ENCODE measurements at places on chromosomes 4 and X.

DNA sequence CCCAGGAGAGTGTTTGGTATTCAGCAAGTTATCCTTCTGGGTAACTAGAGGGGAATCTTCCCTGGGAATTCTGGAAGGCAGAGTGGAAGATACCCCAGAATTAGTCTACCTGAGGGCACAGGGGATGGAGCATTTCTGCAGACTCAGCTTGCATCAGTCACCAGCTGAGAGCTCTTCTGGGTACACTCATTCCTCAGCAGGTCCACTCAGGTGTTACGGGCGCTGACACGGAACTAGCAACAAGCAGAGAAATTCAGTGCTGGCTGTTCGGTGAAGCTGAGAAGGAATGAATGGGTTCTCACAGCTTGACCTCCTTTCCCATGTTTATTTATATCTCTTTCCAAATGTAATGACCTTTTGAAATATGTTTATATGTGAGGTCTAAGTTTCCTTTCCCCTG is 106.0 kb upstream of the PNPLA4 start:
- no peak for DNase-seq

GRCh38 chrX:13387666-13388494 is 68.0 kb upstream of the ATXN3L start:
- no peak for DNase-seq

DNA sequence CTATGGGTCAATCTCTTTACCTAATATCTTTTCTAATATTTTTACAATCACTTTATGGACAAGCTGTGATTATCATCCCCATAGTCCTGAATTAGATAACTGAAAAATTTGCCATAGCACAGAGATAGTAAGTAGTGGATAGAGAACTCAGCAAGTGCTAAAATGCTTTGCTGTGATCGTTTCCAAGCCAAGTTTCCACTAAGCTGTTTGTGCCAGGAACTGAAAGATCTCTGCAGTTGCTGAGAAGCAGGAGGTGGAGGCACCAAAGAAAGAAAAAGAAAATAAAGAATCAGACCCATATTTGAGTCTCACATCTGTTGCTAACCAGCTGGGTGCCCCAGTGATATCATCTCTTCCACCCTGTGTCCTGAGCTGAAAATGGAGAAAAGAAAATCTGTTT is 605.6 kb upstream of the BOD1L1 start:
- DNase-seq: no peak

- no peak for DNase-seq
These were observed 9.9 kb downstream of the VEGFC start for GRCh38 chr4:176782794-176783193.

DNA sequence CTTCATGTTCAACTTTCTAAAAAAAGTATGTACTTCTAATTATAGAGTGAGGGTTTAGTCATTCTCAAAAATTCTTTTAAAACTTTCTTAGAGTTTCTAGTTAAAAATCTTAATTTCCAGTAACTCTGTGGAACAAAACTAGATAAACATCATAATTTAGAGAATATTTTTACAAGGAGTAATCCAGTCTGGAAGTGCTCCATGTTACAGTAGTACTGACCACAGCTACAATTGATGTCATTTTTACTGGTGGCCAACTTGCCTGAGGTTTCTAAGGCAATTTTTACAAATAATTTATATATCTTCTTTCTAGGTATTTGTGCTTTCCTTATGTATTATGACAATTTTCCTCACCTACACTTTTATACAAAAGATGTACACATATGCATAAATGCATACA is 490.4 kb downstream of the CENPC start:
- DNase-seq: no peak

- peak; percentile 85 for DNase-seq
These were observed 9.8 kb upstream of the ATP2B3 start for GRCh38 chrX:153507484-153508178.

GRCh38 chrX:107619885-107620322 is 8.4 kb upstream of the PRPS1 start:
- DNase-seq: no peak

DNA sequence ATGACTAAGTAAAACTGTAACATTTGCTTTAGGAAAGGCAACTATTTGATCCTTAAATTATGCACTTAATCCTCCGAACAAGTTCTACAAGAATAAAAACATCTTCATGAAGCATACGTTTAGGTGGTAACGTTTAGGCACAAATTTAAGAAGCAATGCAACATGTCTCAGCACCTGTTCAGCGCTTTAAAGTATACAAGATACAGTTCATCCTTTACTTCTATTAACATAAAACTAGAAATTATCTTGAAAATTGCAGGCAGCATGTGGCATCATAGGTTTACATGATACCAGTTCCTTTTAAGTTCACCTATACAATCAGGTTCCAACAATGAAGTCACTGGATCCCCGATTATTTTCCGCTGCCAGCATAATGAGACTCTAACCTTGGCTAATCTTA is 1.5 kb downstream of the PLA2G12A start:
- no peak for DNase-seq

DNA sequence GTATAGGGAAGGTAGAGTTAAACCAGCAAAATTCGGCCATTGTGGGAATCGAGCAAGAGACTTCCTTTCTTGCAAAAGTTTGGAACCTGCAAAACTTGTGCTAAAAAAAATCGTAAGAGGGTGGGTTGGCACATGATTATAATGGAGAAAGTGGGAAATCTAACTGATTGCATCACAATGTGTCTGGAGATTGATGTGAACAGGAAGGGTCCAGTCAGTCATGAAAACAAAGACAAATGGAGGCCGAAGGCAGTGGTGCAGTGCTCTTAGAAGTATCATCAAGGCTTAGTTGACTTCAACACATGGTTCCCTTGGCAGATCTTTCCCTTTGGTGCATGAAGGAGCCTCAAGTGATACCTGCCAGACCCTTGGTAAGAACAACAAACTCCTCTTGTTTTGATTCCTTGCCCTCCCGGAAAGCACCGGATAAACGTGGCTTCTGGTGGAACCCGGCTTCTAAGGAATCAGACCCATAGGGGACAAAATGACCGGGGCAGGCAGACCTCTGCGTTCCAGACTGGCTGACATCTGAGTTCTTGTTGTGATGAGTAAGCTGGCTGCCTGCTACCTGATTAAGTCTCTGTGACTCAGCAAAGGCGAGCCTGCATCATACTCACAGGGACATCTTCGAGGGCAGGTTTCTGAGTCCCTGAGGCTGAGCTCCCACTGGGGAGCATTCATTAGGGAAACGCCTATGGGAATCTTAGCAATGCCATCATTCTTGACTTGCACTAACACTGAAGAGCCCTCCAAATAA is 87.7 kb upstream of the MAP3K15 start:
- no peak for DNase-seq

- DNase-seq: no peak
These were observed 107.9 kb downstream of the EFHC2 start for GRCh38 chrX:44235534-44235933.

DNA sequence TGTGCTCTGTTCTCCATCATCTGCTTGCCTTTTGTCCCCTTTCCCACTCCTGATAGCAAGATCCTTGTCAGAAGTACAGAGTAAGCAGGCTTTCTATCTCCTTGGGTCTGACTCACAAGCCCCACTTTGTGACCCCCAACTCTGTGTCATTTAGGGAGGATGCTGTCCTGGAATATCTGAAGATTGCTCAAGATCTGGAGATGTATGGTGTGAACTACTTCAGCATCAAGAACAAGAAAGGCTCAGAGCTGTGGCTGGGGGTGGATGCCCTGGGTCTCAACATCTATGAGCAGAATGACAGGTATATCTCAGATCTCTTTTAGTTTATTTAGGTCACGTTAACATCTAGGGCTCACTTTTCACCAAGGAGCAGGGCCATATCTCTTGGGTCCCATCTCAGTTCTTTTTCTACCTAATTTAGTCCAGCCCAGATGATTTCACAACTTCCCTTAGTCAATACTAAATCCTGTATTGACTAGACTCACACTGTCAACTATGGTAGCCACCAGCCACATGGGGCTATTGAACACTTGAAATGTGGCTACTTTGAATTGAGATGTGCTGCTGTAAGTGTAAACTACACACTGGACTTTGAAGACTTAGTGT is 64.3 kb downstream of the MSN start:
- DNase-seq: no peak

DNA sequence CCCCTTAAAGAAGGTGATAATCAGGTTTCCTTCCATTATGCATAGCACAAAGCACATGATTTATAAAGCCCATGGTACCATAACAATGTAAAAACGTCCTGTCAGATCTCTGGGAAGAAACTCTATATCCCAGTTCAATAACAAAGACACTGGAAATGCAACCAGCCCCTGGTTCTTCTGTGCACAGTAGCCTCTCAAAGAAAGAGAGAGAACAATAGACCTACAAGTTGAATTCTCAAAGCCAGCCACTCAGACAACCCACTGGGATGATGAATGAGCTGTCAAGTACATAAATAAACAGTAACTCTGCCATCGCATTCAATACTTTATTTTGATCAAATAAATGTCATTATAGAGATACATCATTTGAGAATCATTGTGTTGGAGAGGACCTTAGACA is 400.1 kb upstream of the CPEB2 start:
- DNase-seq: no peak

DNA sequence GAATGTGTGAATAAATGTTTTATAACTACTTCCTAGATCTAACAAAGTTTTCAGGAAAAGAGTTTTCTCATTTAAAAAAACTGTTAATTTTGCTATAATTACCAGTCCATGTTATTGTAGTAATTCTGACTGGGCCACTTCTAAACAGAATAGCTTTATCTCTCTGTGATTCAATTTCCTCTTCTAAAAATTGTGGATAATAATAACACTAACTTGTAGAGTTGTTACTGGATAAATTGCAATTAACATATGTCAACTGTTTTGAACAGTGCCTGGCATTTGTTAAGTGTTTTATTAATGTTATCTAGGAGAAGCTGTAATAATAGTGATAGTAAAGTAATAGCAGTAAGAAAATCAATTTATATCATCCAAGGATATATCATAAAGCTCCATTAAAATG is 162.3 kb downstream of the BTC start:
- DNase-seq: no peak

DNA sequence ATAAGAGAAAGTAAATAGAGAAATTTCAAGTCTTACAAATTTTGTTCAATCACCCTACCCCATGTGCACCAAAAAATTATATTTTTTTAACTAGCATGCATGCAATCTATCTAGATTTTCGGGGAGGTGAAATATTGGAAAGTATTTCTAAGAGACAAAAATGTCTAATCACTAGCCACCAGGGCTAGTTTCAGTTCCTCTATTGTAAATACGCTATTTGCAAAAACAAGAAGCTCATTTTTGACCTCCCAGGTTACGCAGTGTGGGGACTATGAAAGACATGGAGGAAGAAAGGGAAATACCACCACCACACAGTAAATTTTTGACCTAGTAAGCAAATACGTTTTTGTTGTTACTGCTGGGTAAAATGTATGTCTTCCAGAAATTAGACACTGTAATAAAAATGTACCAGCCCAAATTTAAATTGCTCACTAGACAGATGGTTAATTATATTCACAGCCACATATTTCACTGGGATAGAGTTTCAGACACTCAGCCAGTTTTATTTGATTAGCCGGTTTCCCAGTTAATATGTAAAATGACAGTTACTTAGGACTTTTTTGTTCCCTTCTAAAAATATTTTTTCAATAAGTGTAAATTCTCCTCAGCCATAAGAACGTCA is 2.2 kb downstream of the NEXMIF start:
- DNase-seq: no peak

- no peak for DNase-seq
These were observed 22.9 kb downstream of the APLN start for GRCh38 chrX:129631849-129632248.

GRCh38 chr4:42609051-42609450 is 47.9 kb downstream of the ATP8A1 start:
- no peak for DNase-seq

GRCh38 chr4:48032721-48033120 is 16.1 kb downstream of the NIPAL1 start:
- DNase-seq: no peak

DNA sequence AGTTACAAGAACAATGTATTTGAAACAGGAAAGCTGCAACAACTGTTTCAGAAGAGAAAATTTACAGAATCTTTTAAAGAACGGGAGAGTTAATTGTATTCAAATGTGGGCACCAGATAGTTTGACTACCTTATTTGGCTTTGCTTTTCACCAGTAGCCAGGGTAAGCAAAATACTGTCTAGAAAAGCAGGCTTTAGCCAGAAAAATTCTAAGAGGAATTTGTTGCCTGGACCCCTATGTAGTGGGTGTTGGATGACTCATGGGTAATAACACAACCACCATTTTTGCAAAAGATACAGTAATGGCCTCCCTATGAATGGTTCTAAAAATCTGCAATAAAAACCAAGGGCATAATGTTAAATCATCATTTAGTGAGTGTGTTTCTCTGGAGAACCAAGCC is 233.4 kb upstream of the ANXA3 start:
- no peak for DNase-seq

DNA sequence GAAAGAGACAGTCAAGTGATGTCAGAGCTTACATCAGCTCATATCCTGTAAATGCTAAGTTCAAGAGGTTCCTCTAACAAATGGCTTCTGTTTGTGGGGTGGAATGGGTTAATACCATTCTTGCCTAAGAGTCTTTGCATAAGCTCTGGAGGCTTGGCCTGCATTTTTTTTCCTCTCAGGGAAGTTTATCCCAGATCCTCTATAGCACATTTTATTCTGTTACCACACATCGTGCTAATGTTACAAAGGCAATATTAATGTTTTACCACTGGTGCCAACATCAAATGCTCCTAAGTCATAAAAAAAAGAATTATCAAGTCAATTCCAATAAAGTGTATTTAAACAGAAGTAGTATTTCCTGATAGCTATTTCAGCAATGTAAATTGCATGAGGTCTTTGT is 2.9 kb upstream of the ADH6 start:
- no peak for DNase-seq

DNA sequence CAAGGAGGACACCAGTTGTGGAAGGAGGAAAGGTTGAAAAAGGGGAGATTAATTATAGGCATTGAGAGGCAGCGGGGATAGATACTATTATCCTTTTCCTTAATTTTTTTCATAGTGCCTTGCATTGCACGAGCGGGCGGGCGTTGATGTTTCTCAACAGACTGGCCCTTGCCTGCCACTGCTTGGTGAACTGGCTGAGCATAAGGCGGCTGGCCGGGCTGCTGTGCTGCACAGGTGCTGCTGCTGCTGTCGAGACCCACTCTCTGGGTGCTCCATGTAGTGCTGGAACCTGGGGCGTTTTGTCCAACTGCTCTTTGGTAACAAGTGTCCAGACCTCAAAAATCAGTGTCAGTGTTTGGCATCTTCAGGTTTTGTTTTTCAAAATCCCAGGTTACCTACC is 83.3 kb upstream of the PAQR3 start:
- no peak for DNase-seq

- DNase-seq: no peak
These were observed 40.8 kb downstream of the MGARP start for GRCh38 chr4:139239127-139239772.

DNA sequence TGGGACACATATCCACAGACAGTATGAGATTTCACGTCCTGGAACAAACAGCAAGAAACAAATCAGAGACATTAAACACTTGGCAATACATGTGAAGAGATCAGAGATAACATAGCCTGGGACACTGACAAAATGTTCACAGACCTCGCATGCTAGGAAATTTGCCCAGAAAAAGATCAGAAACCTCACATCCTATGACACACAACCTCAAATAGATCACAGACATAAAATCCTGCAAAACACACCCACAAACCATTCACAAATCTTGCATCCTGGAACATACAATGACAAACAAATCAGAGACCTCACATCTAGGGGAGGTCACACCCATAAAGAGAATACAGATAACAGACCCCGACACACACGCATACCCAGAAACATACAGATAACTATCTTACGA is 18.0 kb downstream of the SUV39H1 start:
- DNase-seq: no peak
